ENCODE measurements at places on chromosomes 6 and 20.
A peak's percentile ranks its signal among the peaks of the same experiment; 100 is the strongest.

DNA sequence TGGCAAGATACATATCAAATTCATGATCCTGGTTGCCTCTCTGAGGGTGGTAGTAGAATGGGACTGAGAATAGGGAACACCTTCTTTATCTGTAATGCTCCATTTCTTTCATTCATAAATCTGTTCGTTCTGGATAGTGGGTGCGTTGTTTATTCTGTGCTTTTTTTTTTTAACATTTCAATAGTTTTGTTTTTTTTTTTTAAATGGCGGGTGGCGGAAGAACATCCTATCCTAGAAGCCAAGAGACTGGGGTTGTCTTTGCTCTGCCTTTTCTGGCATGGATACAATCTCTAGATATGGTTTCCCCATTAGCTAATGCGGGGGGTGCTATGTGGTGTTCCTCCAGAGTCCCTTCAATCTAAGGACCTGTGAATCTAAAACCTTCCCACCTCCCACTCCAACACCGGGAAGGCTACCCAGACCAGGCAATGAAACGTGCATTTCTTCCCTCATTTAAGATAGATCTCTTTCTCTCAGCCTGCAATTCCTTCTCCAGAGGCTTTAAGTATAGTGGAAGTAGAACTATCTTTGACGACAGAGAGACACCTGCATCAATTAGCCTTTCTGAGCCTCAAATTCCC lies 883 bp upstream of the CCDC28A start:
- no peak for DNase-seq

DNA sequence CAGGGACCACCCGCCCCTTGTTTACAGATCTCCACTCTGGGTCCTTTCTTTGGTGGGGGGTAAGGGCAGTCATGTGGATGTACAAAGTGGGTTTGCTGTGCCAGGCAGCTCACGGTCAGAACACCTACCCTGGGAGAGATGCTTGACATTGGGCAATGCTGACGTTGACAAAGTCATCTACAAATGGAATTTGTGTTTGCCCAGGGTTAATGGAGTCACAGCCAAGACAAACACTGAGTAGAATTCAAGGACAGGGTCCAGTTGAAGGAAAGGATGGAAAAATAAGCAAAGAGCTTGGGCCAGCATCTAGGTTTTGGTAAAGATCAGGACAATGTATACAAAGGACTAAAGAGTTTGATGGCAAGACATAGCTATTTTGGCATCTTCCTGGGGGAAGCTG lies 54.7 kb downstream of the MOCS1 start:
- no peak for DNase-seq

DNA sequence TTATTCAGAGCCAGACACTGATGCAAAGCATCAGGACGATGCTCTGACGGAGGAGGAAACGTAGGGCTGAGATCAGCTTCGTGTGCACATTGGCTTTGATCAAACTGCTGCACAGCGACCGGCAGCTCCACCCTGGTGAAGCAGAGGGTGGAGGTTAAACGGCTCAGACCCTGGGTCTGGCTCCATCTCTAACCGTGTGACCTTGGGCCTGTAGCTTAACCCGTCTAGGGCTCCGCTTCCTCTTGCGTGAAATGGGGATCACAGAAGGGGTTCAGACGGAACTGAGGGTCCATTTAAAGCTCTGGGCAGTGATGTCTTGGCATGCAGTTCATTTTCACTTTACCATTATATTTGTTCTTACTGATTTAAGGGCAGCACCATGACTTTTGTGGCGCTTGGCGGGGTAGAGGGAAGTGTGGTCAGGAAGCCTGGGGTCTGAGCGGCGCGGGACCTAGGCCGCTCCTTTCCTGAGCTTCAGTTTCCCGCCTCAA lies 644 bp downstream of the RBL1 start:
- peak; percentile 18 for DNase-seq

GRCh38 chr6:33977606-33978411 lies 168.1 kb downstream of the GRM4 start:
- no peak for DNase-seq

DNA sequence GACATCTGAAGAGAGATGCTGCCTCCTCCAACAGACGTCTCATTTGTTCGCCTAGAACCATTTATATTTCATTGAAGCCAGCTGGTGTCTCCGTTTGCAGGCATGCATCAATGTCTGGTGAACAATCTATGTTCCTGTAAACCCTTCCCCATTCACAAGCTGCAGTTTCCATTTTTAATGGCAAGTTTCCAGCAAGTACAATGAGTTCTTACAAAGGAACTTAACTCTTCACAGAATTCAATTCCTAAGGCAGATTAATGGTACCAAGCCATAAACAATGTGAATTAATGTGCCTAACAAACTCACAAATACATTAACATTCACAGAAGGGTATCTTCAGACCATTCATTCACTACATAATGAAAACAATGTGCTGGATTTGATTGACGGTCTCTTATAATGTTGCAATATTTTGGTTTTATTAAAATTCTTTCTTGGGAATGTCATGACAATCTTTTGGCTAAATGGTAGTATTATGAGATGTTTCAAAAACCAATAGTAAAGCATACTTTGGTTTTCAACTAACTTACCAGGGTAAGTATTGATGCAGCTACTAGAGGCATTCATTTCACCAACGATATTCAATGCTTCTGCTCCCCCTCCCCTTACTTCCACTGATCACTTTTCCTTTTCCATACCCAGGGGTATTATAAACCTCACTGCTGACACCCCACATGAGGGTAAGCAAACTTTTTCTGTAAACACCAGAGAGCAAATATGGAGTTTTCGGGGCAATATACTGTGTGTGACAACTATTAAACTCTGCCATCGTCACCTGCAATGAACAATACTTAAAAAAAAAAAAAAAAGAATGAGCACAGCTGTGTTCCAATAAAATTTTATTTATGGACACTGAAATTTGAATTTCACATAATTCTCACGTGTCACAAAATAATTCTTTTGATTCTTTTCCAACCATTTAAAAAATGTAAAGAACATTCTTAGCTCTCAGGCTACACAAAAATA lies 4.2 kb downstream of the AKIRIN2 start:
- peak; percentile 79 for DNase-seq

DNA sequence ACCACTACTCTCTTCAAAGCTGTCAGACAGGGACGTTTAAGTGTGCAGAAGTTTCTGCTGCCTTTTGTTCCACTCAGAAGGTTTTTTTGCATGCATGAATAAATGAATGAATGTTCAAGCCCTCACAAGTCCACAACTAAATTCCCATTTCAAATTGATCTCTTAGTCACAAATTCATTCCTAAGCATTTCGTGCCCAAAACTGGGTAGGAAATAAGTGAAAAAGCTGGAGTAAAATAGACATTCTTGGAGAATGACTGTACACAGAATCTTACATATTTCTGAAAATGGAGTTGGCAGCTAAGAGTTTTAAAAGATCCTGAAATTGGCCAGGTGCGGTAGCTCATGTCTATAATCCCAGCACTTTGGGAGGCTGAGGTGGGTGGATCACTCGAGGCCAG lies 117.6 kb downstream of the PERP start:
- DNase-seq, result no peak

GRCh38 chr6:25013246-25013645 lies 77.5 kb upstream of the RIPOR2 start:
- DNase-seq, result no peak

DNA sequence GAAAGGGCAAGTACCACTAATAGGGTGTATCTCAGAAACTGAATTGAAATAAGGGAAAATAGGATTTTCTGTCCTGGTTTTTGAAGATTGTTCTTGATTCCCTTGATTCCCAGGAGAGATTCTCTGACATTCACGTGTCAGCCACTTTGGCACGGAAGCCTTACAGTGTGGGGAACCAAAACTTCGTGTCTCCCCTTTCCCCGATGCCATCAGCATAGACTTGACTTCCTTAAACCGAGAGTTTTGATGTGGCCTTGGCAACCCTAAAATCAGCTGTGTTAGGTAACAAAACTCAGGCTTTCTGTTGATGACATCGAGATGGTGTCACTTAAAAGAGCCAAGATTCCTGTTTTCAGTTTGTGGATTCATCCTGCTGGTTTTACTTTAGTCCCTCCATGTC lies 7.5 kb downstream of the HMGN4 start:
- DNase-seq, result peak; percentile 77

- no peak for DNase-seq
These were observed 55.3 kb downstream of the DNAAF9 start for GRCh38 chr20:3352202-3352601.

- peak; percentile 81 for DNase-seq
These were observed 28.3 kb upstream of the PREP start for GRCh38 chr6:105431226-105431625.

- no peak for DNase-seq
These were observed 17.5 kb downstream of the C20orf173 start for GRCh38 chr20:35511814-35512420.

GRCh38 chr6:80217794-80218193 lies 111.3 kb downstream of the BCKDHB start:
- DNase-seq, result no peak

GRCh38 chr6:53630533-53631226 lies 34.9 kb downstream of the KLHL31 start:
- peak; percentile 53 for DNase-seq

DNA sequence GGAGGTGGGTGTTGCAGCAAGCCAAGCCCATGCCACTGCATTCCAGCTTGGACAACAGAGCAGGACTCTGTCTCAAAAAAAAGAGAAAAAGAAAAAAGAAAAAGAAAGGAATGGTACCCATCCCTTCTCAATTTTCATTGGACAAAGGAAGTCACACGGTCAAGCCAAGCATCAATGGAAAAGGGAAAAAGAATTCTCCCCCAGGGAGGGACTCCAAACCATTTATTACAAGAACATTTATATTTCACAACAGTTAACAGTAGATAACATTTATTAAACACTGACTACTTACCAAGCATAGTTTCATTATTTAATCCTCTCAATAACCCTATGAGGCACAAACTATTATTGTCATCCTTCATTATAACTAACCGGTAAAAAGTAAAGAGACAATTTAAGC lies 6.6 kb upstream of the KIF13A start:
- no peak for DNase-seq
